K562 (cell line): ENCODE measurements at places on chromosomes 6 and 20. TPM values are rescaled to one million over a fixed set of nuclear protein-coding genes. Genes with fewer than 3 reads are reported as not detected.

DNA sequence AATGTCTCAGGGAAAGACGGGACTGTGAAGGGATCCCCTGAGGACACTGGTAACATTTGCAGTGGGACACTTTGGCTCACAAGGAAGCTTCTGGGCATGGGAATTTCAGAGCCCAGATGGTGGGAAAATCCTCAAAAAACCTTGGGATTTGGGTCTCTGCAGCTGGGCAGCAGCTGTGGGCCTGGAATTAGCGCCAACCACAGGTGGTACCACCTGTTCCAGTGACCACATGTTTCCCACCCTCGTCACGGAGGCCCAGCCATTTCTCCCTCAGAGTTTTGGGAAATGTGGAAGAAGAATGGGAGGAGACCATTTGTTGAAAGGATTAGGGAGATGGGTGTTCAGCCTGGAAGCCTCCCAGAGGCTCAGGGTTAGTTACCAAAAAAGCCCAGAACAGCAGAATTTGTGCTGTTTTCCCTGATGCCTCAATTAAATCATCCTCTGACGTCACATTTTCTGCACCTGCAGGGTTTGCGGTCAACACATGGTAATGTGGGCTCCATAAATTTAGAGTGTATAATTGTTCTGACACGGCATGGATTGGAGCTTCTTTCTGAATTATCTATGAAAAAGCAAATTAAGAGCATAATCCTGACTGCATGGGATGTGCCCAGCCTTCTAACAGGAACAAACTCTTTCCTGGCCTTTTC, 34.4 kb downstream of the EDN3 start:
- H3K36me3 ChIP-seq: no peaks in the 10 kb centered on the region
- H3K4me3 ChIP-seq: no peak overlapping the region
- H3K4me1 ChIP-seq: no peaks in the 10 kb centered on the region
- H3K27me3 ChIP-seq: peaks cover 23% of the 10 kb centered on the region; the same call in 2 of the 3 replicates

Gene OR2B6
- 4.2 and 4.4 TPM in 2 replicates for total RNA-seq

DNA sequence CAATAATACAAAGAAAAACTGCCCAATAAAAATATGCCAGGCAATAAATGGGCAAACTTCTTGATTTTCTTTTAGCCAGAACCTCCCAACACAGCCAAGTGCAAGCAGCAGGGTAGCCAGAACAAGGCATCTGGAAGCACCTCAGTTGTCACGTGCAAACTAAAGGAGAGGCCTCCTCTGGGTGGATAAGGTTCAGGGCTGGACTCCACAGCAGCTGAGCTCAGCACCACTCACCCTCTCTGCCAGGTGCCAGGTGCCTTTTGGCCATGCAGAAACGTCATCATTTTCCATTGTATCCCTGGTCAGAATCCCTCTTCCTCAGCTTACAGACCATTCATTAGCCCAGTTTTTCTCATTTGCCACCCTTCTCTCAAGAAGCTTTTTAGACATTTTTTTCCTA, 52.7 kb downstream of the SOD2 start:
- H3K27me3 ChIP-seq: no peaks in the 10 kb centered on the region; the same call in 2 of the 3 replicates
- H3K4me3 ChIP-seq: no peak overlapping the region
- no peaks in the 10 kb centered on the region for H3K4me1 ChIP-seq
- no peak overlapping the region for H3K27ac ChIP-seq
- H3K36me3 ChIP-seq: no peaks in the 10 kb centered on the region
- no peak for DNase-seq

DNA sequence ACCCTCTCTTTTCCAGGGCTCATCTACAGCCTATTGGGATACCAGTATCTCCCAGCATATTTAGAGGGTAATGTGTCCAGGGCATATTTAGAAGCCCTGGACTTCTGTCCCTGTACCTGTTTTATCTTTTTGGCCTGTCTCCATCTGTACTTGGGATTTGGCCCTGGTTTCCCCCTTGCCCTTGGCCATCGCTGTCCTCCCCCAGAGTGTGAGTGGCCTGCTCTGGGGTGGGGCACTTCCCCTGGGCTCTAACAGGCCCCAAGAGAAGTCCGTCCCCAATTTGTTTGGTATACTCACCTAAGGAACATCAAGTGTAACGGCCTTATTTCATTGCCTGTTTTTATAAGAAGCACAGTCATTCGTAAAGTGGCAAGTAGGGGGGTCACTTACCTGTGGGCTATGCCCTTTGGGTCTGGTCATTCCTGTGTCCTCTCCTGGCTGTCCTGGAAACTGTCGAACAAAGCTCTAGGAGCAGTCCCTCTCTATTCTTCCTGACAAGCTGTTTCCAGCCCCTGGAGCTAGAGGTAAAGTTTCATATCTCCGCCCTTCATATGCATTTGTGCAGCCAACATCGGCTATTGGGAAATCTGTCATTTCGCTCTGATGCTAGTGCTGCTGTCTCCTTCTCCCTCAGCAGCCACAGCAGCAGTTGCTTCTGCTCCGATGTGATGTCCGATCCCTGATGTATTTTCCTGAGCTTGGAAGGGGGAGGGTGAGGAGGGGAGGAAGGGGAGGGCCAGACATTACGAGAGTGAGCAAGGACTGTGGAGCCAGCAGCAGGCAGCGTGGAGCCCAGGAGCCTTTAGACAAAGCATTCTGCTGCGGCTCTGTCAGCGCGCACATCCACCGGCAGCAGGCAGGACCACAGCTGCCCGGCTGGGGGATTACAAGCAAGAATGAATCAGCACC, 83.4 kb downstream of the TCP11 start:
- DNase-seq: no peak
- no peak overlapping the region for H3K4me3 ChIP-seq
- peaks cover 9% of the 10 kb centered on the region; the same call in 2 of the 3 replicates for H3K36me3 ChIP-seq
- peaks cover 3% of the 10 kb centered on the region; the same call in 1 of the 2 replicates for H3K4me1 ChIP-seq

Gene CDH22
- total RNA-seq: 0.07 TPM in 1 of 2 replicates, not detected in the other

DNA sequence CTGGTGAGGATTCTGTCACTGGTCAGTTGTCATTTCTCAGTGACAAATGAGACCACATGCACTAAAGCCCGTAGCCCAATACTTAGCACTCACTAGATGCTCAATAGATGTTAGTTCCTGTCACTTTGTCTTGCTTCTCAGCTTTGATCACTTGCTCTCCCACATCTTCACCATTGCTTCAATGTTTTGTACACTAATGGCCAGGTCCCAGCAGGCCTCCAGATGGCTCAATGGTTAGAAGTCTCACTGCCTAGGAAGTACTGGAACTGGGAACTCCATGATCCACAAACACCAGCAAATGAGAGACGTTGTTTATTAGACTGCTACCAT, 502.8 kb upstream of the JARID2 start:
- H3K27ac ChIP-seq: peak overlapping the region; percentile 48; the same call in 2 of the 3 replicates
- H3K36me3 ChIP-seq: no peaks in the 10 kb centered on the region
- no peak for DNase-seq
- H3K4me1 ChIP-seq: peaks cover 35% of the 10 kb centered on the region
- H3K4me3 ChIP-seq: no peak overlapping the region

Gene SLC35B3
- 11.0 and 11.3 TPM in 2 replicates for total RNA-seq

DNA sequence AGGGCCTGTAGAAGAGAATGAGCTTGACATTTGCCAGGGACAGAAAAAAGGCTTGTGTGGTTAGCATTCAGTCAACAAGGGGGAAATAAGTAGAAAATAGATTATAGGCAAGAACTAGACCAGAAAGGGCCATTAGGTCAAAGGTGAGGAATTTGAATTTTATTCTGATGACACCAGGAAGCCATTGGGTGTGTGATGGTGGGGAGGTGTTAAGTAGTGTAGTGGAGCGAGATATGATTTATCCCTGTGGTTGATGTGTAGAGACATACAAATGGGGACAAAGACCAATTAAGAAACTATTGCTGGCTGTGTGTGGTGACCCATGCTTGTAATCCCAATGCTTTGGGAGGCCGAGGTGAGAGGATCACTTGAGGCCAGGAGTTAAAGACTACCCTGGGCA, 11.0 kb downstream of the DSTN start:
- H3K36me3 ChIP-seq: no peaks in the 10 kb centered on the region
- H3K27ac ChIP-seq: no peak overlapping the region
- no peaks in the 10 kb centered on the region for H3K27me3 ChIP-seq
- no peak for DNase-seq

GRCh38 chr6:34288581-34288980, 39.8 kb upstream of the SMIM29 start:
- peaks cover 79% of the 10 kb centered on the region for H3K36me3 ChIP-seq
- no peak overlapping the region for H3K27ac ChIP-seq
- peaks cover 3% of the 10 kb centered on the region; the same call in 1 of the 2 replicates for H3K4me1 ChIP-seq
- H3K4me3 ChIP-seq: no peak overlapping the region
- H3K27me3 ChIP-seq: no peaks in the 10 kb centered on the region
- no peak for DNase-seq

- no peak for DNase-seq
- peaks cover 5% of the 10 kb centered on the region for H3K27me3 ChIP-seq
- no peak overlapping the region for H3K27ac ChIP-seq
- H3K36me3 ChIP-seq: no peaks in the 10 kb centered on the region
These were observed 69.5 kb upstream of the MAP3K7 start for GRCh38 chr6:90656325-90656724.

DNA sequence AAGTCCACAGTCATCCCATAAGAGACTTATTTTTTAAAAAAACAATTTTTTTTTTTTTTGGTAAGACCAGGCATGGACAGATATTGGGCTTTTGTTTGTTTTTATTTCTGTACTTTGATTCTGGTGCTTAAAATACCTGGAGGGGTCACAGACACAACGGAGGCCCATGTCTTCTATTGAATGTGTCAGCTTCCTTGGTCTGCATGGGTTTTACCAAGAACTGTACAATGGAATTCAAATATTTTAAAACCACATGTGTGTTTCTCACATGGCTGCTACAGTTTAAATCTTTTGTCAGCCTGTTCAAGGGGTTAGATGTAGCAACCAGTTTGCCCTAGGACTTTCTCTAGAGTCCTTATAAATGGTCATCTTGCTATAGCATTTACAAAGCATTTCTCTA, 139.8 kb downstream of the SOX4 start:
- no peaks in the 10 kb centered on the region for H3K4me1 ChIP-seq
- DNase-seq: no peak
- H3K4me3 ChIP-seq: no peak overlapping the region
- H3K36me3 ChIP-seq: no peaks in the 10 kb centered on the region
- no peak overlapping the region for H3K27ac ChIP-seq
- H3K27me3 ChIP-seq: peaks cover 8% of the 10 kb centered on the region; the same call in 1 of the 2 replicates

DNA sequence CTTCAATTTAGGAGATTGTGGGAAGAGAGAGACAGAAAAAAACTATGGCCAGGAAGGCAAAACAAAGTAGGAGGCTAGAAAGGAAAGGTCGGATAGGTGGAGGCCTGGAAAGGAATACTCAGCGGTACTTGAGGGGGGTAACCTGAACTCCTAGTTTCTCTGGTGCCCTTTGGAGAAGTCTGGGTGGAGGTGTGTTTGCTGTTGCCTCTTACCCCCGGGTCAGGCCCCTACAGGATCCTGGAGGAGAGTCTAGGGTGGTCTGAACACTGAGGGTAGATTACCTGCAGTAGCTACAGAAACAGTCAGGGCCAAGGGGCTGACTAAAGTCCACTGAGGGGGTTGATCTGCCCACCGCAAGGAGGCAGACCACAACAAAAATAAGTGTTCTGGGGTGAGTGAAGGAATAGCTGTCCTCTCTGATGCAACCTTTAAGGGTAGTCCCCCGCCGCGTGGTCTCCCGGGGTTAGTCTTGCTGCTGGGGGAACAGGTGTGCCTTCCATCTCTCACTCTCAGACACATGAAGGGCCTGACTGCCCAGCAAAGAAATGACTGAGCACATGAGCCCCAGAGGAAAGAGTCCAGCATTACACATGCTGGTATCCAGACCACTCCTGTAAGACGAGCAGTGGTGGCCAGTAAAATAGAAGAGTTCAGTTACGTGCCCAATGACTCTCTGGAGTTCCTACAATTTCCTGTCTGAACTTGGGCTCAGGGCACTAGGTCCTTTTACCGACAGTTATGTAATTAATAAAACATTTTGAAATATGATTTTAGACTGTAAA, 59.5 kb downstream of the MTHFD1L start:
- peaks cover 64% of the 10 kb centered on the region for H3K36me3 ChIP-seq
- no peak overlapping the region for H3K27ac ChIP-seq
- no peak for DNase-seq
- no peak overlapping the region for H3K4me3 ChIP-seq

Gene CCHCR1
- total RNA-seq: 35.0 and 45.8 TPM in 2 replicates

- H3K27ac ChIP-seq: no peak overlapping the region
- H3K4me3 ChIP-seq: no peak overlapping the region
- no peaks in the 10 kb centered on the region for H3K27me3 ChIP-seq
- no peaks in the 10 kb centered on the region for H3K4me1 ChIP-seq
These were observed 116.5 kb downstream of the MAP3K4 start for GRCh38 chr6:161107779-161108730.

- H3K4me3 ChIP-seq: no peak overlapping the region
- H3K27ac ChIP-seq: no peak overlapping the region
- H3K27me3 ChIP-seq: no peaks in the 10 kb centered on the region; the same call in 2 of the 3 replicates
- H3K36me3 ChIP-seq: no peaks in the 10 kb centered on the region
- no peak for DNase-seq
These were observed 94.2 kb upstream of the ATXN1 start for GRCh38 chr6:16855460-16855859.

DNA sequence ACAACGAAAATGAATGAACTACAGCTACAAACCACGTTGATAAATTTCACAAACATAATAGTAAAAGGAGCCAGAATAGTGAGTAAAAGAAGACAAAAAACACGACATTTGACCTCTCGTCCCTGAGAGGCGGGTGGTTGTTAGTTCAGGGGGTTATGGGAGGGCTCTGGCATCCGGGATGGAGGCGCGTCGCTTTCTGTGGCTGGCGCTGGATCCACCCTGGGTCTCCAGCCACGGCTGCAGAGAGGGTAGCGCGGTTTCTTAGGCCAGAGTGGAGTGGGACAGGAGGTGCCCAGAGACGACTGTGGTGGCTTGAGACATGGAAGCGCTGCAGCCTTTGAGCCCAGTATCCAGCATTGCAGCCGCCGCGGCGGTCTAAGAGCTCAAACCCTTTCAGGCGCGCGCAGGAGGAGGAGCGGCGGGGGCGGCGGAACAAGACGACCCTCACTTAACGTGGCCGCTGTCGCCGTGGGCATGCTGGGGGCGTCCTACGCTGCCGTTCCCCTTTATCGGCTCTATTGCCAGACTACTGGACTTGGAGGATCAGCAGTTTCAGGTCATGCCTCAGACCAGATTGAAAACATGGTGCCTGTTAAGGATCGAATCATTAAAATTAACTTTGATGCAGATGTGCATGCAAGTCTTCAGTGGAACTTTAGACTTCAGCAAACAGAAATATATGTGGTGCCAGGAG, 3.7 kb upstream of the ZSCAN23 start:
- H3K27me3 ChIP-seq: no peaks in the 10 kb centered on the region
- H3K4me3 ChIP-seq: peak overlapping the region; percentile 21
- no peak overlapping the region for H3K27ac ChIP-seq
- H3K4me1 ChIP-seq: peaks cover 9% of the 10 kb centered on the region; the same call in 1 of the 2 replicates

- H3K36me3 ChIP-seq: no peaks in the 10 kb centered on the region
- no peak overlapping the region for H3K4me3 ChIP-seq
- H3K27ac ChIP-seq: no peak overlapping the region
- 0 out of 2 replicates have a peak, but pooled peaks cover 3% of the 10 kb centered on the region for H3K27me3 ChIP-seq
These were observed 38.2 kb downstream of the KIF6 start for GRCh38 chr6:39686976-39687375.

Gene ACSS1
- total RNA-seq: 0.38 and 0.67 TPM in 2 replicates

Gene IL17F
- not detected in 2 replicates for total RNA-seq

DNA sequence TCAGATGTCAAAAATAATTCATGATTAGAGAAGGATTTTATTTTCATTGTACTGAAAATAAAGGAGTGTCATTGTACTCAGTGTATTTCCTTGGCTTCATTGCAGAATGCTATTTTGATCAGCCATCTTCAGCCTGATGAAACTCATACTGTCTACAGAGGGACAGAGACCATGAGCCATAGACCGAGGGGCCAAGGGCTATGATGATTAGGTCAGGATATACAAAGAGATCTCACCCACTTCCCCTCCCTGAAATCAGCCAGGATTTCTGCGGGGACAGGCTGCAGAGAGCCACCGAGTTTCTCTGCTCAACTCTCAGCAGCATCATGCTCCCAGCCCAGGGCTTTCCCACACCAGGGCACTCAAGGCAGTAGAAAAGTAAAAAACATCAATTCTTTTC, 47.0 kb downstream of the ALDH8A1 start:
- no peaks in the 10 kb centered on the region for H3K4me1 ChIP-seq
- no peak for DNase-seq
- no peak overlapping the region for H3K4me3 ChIP-seq
- no peaks in the 10 kb centered on the region for H3K27me3 ChIP-seq
- H3K27ac ChIP-seq: no peak overlapping the region
